Femur (tissue), 1 donor: ENCODE measurements at places on chromosomes 6 and 20.

GRCh38 chr6:41674231-41675000 is 36.1 kb downstream of the MDFI start:
- no peak for DNase-seq

- DNase-seq, result no peak
Measured at GRCh38 chr6:110430236-110430635, 14.9 kb upstream of the DDO start.

DNA sequence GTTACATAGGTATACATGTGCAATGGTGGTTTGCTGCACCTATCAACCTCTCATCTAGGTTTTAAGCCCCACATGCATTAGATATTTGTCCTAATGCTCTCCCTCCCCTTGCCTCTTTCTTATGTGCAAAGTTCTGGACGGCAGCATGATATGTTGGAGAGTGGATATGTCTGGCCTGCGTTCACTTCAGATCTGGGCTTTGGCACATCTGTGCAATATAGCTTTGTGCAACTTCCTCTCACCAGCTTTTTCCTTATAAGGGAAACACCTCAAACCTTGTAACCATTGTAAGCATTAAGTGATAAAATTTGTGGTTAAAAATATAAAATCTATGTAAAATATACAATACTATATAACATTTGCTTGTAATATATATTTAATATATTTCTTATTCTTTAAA is 288.0 kb downstream of the PHACTR1 start:
- DNase-seq, result no peak

DNA sequence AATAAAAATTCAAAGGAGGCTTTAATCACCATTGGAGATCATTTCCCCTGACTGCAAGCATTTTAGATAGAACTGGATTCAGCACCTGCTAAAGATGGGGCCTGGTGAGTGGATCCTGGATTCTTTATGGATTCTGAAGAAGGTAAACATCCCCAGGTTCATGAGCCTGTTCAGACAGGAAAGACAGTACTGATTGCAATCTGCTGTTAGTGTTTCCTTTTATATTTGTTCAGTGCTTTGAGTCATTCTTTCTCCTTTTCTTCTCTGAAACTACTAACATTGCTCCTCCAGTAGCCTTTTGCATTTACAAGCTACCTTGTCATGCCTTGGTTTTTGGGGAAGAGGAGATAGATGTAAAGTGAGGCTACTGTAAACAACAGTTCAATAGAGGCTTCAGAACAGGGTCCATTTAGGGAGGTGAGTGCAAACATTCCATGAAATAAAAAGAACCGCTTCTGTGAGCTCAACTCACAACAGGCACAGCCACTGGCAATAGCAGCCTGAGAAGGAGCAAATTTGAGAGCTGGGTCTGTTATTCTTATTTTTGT is 66.4 kb upstream of the PRL start:
- no peak for DNase-seq

DNA sequence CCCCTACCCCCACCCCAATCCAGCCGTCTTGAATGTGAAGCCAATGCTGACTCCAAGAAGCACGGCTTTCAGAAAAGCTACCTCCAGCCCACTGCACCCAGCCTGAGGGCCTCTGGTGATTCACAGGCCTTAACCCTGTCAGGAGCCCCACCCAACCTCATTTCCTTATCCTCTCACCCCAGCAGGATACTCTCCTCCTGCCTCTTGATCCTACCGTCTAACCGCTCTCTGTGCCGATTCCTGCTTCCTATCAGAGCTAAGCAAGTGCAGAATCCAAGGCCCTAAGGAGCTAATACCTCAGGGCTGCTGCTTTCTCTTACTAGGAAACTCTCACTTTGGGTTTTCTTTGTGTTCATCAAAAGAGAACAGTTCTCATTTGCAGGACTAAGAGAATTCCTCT is 47.2 kb downstream of the TRERF1 start:
- peak; percentile 31 for DNase-seq

GRCh38 chr20:36070451-36070850 is 84.1 kb upstream of the EPB41L1 start:
- peak; percentile 57 for DNase-seq

- DNase-seq, result no peak
Measured at GRCh38 chr20:57940376-57940775, 230.6 kb upstream of the PMEPA1 start.

- DNase-seq, result no peak
Measured at GRCh38 chr20:43751167-43752050, 24.6 kb upstream of the GTSF1L start.

GRCh38 chr20:45269754-45270270 is 15.4 kb upstream of the SLPI start:
- no peak for DNase-seq

DNA sequence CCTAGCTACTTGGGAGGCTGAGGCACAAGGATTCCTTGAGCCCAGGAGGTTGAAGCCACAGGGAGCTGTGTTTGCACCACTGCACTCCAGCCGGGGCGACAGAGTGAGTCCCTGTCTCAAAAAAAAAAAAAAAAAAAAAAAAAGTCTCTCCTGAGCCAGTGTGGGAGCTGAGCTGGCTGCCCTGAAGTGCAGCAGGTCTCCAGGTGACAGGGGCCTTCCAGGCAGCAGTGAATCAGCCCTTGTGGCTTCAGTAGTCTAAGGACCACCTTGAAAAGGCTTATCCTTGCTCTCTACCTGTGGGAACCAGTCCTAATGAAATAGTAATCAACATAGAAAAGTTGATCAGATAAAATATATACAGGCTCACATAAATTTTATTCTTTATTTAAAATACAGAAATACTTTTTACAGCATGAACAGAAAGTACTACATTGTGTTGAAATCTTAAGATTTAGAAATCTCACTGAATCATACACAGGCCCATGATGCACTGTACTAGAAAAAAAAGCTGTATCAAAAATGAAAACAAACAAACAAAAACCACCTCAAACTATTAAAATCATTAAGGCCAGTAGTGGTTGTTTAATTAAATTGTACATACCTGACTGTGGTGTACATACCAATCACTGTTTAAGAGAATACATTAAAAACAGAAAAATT is 128.9 kb downstream of the SCML4 start:
- no peak for DNase-seq

GRCh38 chr6:75116946-75117345 is 88.9 kb downstream of the COL12A1 start:
- no peak for DNase-seq

DNA sequence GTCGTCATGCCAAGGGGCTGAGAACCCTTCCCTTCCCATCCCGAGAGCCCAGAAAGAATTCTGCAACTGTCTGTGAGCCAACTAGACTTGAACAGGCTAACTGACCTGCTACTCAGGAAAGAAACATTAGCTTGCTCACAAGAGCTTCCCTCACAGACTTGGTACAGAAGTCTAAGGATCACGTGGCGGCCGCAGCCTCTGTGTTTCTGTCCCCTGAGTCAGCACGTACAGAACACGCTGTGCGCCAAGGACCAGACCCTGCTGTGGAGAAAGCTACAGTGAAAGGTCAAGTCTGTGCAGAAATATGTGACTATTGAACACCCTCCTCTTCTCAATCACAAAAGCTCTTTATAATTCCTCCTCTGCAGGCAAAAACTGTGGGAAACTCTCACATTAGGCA is 151.3 kb upstream of the QKI start:
- no peak for DNase-seq

DNA sequence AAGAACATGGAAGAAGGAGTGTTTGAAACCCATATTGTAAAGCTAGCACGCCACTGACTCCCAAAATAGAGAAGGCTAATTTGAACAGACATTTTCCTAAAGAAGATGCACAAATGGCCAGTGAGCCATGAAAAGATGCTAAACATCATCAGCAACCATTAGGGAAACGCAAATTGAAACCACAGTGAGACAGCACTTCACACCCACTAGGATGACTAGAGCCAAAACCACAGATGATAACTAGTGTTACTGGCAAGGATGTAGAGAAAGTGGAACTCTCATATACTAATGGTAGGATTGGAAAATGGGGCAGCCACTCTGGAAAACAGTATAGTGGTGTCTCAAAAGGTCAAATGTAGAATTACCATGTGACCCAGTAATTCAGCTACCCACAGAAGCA is 58.2 kb downstream of the BMP7 start:
- DNase-seq, result no peak

DNA sequence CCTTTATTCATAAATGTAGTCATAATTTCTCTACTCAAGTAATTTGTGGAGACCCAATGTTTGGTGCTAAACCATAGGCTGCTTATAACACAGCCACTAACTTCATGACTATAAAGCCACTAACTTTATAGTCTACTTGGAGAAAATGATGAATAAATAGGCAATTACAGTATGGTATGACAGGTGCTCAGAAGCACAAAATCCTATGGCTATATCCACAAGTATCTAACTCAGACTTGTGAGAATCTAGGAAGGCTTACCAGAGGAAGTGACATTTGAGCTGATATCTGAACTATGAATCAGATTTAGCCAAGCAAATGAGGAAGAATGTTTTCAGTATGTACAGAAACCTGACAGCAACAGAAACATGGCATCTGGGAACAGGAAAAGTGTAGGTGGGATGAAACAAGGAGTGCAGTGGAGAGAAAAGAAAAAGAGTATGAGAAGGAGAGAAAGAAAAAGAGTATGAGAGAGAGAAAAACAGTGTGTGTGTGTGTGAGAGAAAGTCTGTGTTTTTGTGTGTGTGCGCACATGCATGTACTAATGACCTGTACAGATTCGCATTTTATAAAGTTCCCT is 59.9 kb downstream of the REV3L start:
- no peak for DNase-seq

- DNase-seq, result peak; percentile 26
Measured at GRCh38 chr6:113306552-113307145, 550.5 kb upstream of the MARCKS start.

DNA sequence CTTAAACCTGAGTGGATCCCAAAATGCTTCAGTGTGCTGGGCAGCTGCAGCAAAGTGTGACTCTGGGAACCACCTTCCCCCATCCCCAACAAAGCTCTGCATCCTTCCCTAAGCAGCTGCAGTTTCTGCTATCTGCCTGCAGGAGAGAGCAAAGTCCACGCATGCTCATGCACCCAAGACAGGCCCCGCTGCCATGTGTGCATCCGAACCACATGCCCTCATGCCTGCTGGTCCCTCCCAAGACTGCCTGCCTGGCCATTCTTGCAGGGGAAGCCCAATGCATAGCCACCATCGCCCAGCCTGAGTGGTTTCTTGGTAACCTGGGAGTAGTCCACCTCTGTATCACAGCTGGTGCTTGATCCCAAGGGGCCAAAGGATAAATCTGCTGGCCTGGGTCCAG is 94.3 kb upstream of the OLIG3 start:
- no peak for DNase-seq

DNA sequence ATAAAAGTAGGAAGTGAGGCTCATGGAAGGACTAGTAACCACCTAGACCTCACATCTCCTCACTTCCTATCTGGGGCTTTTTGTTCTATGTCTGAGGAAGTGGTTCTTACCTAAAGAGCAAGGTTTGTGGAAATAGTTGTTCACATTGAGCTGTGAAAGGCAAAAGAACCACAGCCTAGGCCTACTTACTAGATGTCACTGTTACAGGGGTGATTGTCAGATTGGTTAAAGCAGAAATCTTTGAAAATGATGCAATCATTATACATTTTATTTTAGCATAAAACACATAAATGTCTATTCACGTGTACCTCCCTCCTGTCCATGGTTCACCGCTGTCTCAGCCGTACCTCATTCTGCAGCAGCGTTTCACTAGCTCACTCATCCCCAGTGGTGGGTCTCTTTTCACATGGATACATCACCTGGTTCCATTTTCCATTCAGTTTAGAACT is 268.8 kb downstream of the TMEM242 start:
- no peak for DNase-seq

DNA sequence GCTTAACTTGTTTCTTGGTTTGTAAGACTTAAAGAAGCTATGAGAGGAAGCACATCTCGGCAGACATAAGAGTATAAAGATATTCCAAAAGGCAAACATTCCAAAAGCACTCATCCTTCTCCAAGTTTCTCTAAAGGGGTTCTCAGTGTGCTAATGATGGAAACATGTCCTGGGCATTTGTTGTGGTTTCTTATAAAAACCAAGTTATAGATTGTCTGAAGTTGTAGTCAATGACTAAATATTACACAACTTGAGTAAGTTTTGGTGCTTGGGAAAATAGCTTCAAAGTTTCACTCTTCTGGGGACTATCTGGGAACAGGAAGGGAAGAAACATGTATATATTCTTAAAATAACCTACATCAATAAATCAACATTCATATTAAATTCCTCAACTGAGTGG is 128.3 kb upstream of the TBX18 start:
- no peak for DNase-seq

- no peak for DNase-seq
Measured at GRCh38 chr6:24432611-24433010, 29.9 kb downstream of the MRS2 start.

DNA sequence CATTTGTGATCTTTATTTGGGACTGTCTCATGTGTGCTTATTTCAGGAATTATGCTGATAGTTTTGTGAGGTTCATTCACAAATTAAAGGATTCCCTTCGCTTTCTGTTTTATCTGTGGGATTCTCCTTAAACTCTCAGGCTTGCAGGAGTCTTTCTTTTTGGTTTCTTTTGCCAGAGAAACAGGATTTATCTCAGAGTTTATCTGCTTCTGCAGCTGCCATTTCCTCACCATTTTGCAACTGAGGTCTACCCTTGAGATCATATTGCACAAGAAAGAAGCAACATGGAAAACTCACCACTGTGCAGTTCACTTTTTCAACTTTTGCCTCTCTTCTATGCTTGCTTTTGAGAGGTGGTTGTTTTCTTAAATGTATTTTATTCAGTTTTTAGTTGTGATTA is 201.0 kb downstream of the PRL start:
- no peak for DNase-seq

- no peak for DNase-seq
Measured at GRCh38 chr20:44523746-44524145, 1.9 kb upstream of the SERINC3 start.

DNA sequence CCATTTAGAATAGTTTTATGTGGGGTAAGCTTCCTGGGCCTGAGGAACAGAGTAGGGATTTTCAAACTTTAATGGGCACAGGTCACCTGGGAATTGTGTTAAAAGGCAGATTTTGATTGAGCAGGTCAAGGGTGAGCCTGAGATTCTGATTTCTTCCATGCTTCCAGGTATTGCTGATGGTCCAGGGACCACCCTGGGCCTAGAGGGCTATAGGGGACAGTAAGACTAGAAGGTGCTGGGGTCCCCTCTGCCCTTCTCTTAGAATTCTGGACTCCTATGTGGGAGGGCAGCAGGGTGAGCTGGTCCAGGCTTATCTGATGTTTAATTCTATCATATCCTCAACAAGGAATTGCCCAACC is 2.6 kb downstream of the DDR1 start:
- no peak for DNase-seq

GRCh38 chr6:72623808-72624207 is 1.9 kb downstream of the KCNQ5 start:
- no peak for DNase-seq
